IMR-90 (cell line): ENCODE measurements at places on chromosomes 2 and 18.

GRCh38 chr2:237943395-237944094 is 23.3 kb upstream of the UBE2F start:
- no peak for DNase-seq

GRCh38 chr2:6645004-6645403 is 220.7 kb downstream of the CMPK2 start:
- DNase-seq: no peak

GRCh38 chr2:27887830-27888229 is 2.4 kb downstream of the RBKS start:
- no peak for DNase-seq

DNA sequence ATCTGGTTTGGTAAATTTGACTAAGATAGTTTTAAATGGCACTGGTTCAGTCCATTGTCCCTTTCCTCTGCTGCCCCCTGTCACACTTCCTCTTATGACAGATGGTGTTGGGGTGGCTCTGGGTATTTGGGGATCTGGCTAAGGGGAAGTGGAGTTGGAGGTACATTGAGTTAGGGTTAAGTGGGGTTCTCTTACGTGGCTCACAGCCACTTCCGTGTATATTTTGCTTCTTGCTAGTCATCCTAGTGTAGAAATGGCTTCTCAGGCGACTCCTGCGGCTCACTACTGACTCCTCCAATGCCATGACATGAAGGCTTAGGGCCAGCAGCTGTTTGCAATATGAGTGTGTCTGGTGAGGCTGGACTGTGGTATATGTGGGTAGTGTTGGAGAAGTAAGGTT is 187.0 kb downstream of the HAUS1 start:
- DNase-seq: no peak

- DNase-seq: no peak
These were observed 774 bp downstream of the IER3IP1 start for GRCh38 chr18:47175283-47175897.

DNA sequence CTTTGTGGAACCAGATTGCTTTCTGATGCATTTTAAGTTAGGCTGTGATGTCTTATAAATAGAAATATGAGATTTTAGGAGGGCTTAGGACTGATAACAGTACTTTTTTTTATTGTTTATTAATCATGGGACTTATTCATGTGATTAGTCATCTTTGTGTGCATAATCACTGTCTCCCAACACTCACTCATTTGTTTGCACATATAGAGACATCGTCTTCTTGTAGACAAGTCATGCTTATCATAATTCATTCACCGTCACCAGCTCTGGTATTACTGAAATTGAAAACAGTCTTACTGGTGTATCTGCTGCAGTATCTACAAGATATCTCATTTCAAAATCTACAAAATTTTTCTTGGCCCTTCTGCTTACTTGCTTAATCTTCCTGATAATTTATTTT is 45.8 kb downstream of the WDR7 start:
- DNase-seq: peak; percentile 67

DNA sequence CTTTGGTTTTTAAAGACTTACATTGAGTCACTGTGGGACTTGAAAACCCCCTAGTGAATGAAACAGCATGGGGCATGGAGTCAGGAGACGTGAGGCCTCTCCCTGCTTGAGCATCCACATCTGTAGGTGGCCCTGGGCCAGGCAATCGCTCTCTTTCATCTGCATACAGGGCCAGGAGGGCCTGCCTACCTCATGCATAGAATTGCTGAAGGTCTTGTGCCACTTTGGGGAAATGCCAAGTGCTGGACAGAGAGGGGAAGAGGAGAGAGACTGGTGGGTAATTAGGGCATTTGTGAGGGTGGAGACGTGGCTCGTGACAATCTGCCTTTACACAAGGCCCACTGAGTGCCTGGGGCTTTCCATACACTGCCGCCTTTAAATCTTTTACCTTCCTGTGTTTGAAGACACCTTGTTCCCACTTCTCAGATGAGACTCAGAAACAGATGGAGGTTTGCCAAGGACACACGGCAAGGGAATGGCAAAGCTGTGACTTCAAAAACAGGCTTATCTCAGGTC is 322.2 kb upstream of the HS6ST1 start:
- DNase-seq: no peak

GRCh38 chr18:1999387-1999786 is 571.9 kb downstream of the METTL4 start:
- DNase-seq: no peak

- peak; percentile 16 for DNase-seq
These were observed 16.7 kb downstream of the HK2 start for GRCh38 chr2:74850496-74851190.

- DNase-seq: no peak
These were observed 84.3 kb upstream of the OSR1 start for GRCh38 chr2:19442731-19443130.

DNA sequence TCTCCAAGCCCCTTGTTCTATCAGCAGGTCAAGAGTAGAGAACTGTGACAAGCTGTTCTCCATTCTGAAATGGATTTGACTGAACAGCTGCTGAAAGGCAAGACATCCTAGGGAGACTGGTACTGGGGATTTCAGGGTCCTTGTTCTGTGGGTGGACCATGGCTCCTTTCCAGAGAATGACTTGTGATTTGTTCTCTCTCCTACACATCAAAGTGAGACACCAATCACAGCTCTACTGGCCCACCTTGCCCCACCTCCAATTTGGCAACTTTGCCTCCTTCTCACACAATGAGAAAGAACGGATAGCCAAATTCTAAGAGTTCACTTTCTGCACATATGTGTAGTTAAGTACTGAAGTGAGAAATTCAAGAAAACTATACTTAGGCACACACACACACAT is 67.4 kb downstream of the BCL11A start:
- DNase-seq: no peak

GRCh38 chr18:57023275-57023882 is 123.5 kb upstream of the BOD1L2 start:
- DNase-seq: no peak

DNA sequence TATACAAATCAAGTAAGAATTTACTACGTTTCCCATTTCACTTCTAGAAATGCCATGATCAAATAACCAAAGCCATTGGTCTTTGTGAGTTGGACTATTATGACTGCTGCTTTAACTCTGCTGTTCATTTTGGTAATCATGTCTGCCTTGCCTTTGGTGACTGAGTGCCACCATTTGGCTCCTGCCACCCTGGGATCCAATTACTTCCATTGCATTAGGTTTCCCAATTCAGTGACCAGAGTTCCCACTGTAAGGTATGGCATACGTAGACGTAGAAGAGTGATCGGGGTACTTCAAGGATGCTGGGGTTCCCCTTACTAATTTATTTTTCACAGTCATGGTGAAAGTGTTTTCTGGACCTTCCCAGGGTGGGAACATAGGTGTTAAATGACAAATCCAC is 90.1 kb downstream of the SPIRE1 start:
- no peak for DNase-seq

DNA sequence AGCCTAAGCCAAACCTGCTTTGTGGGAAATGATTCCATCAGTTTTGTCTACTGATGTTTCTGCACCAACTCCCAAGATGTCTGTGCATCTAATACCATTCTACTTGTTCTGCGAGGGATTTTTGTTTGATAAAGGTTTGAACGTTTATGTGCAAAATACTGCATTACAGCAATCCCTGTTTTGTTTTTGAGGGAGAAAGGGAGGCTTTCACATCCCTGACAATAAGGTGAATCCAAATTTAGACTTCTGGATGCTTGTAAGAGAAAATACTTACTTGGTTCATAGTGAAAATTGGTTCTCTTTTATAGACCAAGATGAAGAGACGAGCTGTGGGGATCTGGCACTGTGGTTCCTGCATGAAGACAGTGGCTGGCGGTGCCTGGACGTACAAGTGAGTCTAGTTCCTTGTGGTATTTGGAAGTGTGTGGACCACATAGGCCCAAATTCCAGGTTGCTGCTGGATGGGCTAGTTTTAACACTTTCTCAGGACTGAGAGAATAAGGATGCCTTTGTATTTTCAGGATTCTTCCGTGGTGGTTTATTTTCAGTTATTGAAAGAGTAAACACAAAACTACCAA is 1.1 kb downstream of the RPL37A start:
- peak; percentile 19 for DNase-seq

DNA sequence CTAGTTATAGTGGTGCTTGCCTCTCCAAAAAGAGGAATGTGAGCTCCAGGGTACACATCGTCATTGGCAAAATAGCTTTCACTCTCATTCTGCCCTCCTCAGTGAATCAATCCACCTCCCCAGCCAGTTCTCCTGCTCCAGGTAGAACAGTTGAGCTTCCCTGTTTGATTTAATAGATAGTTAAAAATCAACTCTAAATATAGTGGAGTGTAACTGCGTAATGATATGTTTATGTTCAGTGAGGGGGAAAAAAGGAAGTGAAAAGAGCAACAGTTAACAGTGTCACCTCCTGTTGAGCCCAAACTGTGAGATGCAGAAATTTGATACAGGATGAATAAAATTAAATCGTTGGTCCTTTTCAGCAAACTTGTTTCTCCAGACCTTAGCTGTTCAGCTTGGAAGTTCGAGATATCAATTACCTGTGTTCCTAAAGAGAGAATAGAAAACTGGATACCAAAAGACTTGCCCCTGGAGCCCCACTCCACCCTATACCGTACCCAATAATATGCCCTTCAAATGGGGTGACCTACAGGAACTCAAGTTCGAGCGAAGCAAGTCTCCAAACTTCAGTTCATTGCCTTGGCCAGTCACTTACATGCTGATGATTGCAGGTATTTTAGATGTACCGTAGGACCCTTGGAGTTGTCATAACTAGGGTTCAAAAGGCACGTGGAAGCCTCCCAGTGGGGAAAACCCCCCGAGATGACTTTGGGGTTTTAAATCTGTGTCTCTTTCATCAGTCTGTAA is 708.4 kb downstream of the RNF144A start:
- DNase-seq: no peak

DNA sequence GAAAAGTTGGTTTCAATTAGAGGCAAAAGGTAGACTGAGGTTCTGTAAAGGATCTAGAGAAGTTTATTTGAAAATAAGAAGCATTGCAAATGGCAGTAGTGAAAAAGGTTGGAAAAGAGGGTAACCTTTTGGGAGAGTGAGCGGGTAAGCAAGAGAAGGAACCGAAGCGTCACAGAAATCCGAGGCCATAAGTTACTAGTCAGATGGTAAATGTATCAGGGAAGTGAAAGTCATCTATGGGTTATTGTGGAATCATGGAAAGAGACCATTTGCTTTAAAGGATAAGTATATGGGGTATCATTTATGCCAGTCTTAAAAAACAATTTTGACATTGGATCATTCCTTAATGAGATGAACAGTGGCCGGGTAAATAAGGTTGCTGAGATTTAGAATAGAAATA is 30.5 kb downstream of the EML4 start:
- no peak for DNase-seq

GRCh38 chr2:109633284-109633961 is 19.3 kb downstream of the SOWAHC start:
- no peak for DNase-seq

- no peak for DNase-seq
These were observed 413.3 kb downstream of the LRRTM4 start for GRCh38 chr2:77108915-77109314.

GRCh38 chr2:80153151-80153550 is 151.4 kb downstream of the LRRTM1 start:
- DNase-seq: no peak
